ENCODE measurements at places on chromosomes 5 and 9. TPM values are rescaled to one million over a fixed set of nuclear protein-coding genes. Genes with fewer than 3 reads are reported as not detected.
A peak's percentile ranks its signal among the peaks of the same experiment; 100 is the strongest.

The FBXW11 gene
- total RNA-seq = 51.2 TPM

GRCh38 chr9:115730845-115731244, 422.7 kb upstream of the PAPPA start:
- DNase-seq = no peak
- no peak overlapping the region for H3K27ac ChIP-seq
- H3K36me3 ChIP-seq = peaks cover 12% of the 10 kb centered on the region
- H3K4me1 ChIP-seq = peaks cover 8% of the 10 kb centered on the region
- H3K4me3 ChIP-seq = no peak overlapping the region
- no peaks in the 10 kb centered on the region for H3K27me3 ChIP-seq

DNA sequence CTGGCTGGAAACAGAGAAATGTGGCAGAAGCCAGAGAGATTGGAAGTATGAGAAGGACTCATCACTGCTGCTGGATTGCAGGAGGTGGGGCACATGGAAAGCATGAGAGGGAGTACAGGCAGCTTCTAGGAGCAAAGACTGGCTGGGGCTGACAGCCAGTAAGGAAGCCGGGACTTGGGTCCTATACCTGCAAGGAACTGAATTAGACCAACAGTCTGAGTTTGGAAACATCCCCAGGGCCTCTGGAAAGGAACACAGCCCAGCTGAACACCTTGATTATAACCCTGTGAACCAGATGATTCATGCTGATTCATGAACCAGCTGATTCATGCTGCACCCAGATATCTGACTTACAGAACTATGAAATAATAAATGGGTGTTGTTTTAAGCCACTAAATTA, 93.4 kb downstream of the OSTF1 start:
- H3K4me3 ChIP-seq = no peak overlapping the region
- no peaks in the 10 kb centered on the region for H3K27me3 ChIP-seq
- no peaks in the 10 kb centered on the region for H3K36me3 ChIP-seq
- DNase-seq = no peak

The CEP120 gene
- 15.2 TPM for total RNA-seq

- DNase-seq = peak; percentile 92
- H3K36me3 ChIP-seq = no peaks in the 10 kb centered on the region
Measured at GRCh38 chr5:180868960-180869359, 7.9 kb upstream of the ZFP62 start.

DNA sequence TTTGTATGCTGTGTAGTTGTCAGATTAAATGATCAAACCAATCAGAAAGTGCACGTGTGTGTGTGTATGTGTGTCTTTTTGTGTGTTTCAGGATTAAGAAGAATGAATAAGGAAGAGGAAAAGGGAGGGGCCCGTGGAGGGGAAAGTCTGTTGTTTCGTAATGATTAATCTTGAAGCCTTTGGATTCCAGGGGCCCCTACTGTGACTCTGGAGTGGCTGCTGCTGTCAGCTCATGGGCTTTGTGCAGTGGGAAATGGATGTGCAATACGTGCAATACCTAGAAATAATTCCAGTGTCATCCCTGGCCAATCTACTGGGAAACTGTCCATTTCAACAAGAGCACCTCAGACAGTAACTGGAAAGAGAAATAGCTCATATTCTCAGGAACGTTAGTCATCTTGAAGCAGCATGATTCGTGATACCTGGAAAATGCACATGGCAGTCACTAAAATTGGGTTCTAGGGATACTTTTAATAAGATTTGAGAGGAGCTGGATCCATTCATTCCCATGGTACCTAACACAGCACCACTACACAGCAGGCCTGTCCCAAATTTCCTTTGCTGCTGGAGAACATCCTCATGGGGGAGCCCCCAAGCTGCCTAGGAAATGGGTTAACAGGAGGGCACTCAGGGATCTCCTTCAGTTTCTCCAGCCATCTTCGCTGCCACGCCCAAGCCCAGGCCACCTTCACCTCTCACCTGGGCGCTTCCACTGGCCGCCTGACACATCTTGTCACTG, 186.3 kb downstream of the NR3C1 start:
- no peaks in the 10 kb centered on the region for H3K27me3 ChIP-seq
- DNase-seq = no peak
- H3K27ac ChIP-seq = no peak overlapping the region

DNA sequence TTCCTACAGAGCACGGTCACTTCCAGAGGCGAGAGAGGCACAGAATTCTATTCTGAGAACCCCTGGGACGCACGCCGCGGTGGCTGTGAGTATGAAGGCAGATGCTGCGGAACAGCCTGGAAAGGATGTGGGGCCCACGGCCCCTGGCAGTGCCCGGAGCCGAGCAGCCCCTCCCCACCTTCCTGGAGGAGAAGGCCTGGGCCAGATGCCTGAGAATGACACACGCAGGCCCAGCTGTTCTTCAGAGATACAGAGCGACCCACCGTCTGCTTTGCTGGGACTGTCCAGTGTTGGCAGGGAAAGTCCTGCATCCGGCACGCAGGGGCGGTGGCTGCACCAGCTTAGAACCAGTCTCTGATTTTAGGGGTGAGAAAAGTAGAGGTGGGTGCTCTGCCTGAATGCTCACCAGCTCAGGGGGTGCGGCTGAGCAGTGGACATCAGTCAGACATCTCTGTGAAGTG, 116.7 kb upstream of the LPCAT1 start:
- no peaks in the 10 kb centered on the region for H3K36me3 ChIP-seq
- peaks cover 35% of the 10 kb centered on the region for H3K27me3 ChIP-seq
- DNase-seq = no peak
- peaks cover 24% of the 10 kb centered on the region for H3K4me1 ChIP-seq

GRCh38 chr5:143569213-143569701, 165.8 kb upstream of the NR3C1 start:
- no peaks in the 10 kb centered on the region for H3K27me3 ChIP-seq
- no peaks in the 10 kb centered on the region for H3K4me1 ChIP-seq
- no peak overlapping the region for H3K4me3 ChIP-seq
- H3K36me3 ChIP-seq = no peaks in the 10 kb centered on the region
- no peak for DNase-seq

GRCh38 chr5:165757791-165758190, 2252.4 kb downstream of the MAT2B start:
- DNase-seq = no peak
- no peak overlapping the region for H3K27ac ChIP-seq
- H3K4me3 ChIP-seq = no peak overlapping the region
